ENCODE measurements at places on chromosomes 4 and X.

DNA sequence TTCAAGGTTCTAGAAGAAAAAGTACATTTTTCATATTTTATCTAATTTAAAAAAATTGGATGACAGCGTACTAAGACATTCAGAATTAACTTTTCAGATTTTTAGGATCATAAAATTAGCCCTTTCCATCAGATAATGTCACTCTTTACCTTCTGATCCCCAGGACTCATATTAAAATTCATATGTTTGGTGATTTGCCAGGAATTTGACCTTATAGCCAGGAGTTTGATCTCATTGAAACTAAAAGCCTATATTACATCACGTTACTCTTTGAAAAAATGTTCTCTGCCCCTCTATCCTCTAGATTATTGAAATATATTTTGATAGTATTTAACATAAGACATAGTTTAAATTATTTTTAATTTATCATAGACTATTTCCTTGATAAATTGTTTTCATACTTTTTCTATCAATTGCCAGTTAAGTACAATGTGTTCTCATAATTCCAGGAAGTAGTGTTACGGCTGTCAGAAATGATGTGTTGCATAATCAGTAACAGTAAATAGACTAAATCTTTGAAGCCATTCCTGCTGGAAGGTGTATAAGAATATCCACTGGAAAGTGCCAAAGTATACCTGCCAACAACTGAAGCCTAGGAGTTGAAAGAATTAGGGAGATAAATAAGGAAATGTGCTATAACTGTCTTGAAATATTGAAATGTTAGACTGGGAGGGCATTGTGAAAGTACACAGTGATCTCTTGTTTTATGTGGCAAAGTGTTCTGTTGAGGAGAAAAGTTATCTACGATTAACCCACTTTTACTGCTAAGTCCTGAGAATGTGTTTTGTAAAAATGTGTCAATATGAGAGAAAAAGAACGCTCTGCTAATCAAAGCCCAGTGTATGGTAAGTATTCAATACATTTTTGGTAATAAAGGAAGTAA, 32.9 kb upstream of the PDGFC start:
- no peak for DNase-seq

DNA sequence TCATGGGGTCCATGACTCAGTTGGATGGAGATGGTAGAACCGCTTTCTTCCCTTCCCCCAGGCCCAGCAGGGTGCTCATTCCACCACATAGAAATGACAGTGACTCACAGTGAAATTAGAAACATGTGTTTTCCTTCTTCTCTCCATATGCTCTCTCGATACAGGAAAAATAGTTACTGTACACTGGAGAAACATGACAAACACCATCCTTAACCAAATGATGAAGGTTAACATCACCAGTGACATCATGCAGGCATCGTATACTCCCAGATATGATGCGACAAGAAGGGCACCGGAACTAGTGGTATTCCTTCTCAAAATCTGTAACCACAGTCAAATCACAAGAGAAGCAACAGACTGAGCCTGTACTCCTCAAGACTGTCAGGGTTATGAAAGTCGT, 11.7 kb upstream of the RAB40A start:
- DNase-seq, result peak; percentile 92

GRCh38 chr4:3364634-3365314, 72.0 kb downstream of the RGS12 start:
- DNase-seq, result no peak

DNA sequence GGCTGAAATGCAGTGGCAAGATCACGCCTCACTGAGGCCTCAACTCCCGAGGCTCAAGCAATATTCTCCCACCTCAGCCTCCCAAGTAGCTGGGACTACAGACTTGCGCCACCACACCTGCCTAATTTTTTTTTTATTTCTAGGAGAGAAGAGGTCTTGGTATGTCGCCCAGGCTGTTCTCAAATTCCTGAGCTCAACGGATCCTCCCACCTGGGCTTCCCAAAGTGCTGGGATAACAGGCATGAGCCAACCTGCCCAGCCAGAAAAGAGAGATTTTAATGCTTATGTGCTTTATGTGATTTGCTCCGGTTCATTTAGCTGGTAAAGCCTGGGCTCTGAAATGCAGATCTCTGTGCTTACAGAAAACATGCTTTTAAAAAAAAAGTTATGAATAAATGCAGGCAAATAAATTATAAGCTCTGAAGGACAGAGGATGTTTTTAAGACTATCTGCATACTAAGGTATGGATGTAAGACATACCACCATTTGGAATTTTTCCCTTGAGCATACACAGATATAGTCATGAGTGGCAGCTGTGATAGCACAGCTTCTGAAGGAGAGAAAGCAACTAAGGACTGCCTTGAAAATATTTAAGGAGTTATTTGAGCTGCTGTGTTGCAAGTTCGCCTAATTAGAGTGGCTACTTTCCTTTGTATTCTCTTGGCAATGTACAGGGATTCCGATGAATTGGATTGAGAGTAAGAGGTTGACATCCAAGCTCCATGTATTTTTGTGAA, 13.8 kb downstream of the GUCY1B1 start:
- no peak for DNase-seq

GRCh38 chrX:55007656-55008055, 7.5 kb downstream of the APEX2 start:
- DNase-seq, result peak; percentile 63

DNA sequence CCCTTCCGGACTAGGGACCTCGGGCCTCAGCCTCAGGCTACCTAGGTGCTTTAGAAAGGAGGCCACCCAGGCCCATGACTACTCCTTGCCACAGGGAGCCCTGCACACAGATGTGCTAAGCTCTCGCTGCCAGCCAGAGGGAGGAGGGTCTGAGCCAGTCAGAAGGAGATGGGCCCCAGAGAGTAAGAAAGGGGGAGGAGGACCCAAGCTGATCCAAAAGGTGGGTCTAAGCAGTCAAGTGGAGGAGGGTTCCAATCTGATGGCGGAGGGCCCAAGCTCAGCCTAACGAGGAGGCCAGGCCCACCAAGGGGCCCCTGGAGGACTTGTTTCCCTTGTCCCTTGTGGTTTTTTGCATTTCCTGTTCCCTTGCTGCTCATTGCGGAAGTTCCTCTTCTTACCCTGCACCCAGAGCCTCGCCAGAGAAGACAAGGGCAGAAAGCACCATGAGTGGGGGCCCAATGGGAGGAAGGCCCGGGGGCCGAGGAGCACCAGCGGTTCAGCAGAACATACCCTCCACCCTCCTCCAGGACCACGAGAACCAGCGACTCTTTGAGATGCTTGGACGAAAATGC, at the start of gene WAS:
WAS (plus strand) TSS at position 389 of the 572 bp plus-strand sequence; CDS start at position 444, 55 bp downstream.
- DNase-seq, result no peak

- DNase-seq, result no peak
These were observed 225.9 kb upstream of the CASK start for GRCh38 chrX:42149281-42149680.

DNA sequence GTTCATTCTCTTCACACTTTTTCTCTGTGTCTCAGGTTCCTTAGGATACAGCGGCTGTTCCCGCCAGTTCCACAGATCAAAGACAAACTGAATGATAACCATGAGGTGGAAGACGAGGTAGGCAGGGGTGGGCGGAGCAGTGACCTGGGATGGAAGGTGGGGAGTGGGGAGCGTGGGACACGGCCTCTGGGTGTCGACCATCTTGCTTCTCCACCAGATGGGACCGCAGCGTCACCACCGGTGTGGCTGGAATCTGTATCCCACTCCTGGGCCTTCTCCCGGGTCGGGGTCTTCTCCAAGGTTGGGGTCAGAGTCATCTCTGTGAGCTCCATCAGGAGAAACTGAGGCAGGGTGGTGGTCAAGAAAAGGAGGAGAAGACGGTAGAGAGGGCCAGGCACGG, 31.2 kb upstream of the IL3RA start:
- no peak for DNase-seq

DNA sequence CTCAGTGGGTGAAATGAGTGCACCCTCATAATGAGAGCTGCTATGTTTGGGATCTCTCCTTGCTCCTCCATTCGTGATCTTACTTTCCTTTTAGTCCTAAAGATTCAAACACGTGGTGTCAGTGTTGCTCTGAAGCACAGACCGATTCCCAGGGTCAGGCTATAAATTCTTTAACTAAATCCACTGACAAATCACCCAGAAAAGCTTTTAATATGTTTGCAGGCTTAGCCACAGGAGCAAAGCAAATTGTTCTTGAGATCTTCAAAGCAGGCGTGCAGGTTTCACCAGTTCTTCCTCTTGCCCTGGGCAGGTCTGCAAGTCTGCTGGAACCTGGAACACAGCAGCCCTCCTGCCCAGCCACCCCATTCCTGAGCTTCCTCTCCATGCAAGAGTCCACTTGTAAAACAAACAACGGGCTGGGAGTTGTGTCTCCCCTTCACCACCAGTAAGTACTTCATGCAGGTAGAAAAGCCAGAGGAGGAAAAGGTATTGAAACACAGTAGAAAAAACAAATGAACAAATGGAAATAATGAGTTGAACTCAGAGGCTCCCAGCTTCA, 70.1 kb upstream of the ENPP6 start:
- DNase-seq, result peak; percentile 68

- no peak for DNase-seq
These were observed 85.3 kb upstream of the POU3F4 start for GRCh38 chrX:83422836-83423235.

GRCh38 chr4:73620115-73620792, at the start of gene RASSF6:
TSS of gene RASSF6 (minus strand) at chr4:73620436. CDS start at chr4:73611795, 8,641 bp downstream.
- DNase-seq, result no peak

GRCh38 chr4:151418856-151419255, 9.9 kb downstream of the FHIP1A start:
- no peak for DNase-seq

DNA sequence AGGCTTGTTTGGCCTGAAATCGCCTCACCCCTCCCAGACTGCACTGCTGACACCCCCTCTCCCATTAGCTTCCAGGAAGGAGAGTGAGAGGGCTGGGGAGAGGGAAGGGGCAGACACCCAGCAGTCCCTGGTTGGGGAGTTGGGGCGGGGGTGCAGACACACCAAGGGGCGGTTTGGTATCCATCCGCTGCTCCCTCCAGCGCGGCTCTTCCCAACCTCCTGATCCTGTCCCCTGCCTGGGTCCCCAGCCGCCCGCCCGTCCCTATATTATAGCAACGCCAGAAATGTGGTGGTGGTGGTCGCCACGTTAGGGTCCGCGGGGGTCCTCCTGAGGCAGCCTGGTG, 24.9 kb downstream of the GPRASP3 start:
- DNase-seq, result no peak

DNA sequence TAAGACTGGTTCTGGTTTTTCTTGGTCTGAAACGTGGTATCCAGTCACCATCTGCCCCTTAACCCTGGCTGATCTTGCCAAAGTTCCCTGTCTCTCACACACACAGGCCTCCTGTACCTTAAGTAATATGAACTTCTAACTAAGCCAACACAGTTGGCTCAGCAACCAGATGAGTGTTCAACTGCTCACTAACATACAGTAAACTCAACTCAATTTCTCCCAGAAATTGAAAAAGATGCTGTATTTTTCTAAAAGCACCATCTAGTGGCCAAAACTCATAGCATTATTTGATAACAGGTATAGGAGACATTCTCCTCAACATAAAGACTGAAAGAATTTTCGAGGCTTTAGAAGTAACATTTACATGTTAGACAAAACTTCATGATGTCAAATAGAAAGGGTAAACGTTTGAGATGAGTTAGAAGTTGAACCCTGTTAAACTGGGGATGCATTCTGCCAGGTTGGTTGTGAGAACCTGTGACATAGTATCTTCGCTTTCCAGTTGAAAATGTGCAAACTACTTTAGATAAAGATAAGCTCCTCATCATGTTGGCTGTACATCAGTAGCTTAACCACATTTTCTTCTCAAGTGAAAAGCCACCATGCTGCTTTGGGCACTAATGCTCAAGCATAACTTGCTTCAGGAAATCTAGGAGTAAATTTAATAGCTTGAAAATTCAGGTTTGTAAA, 31.2 kb downstream of the CCNI start:
- peak; percentile 80 for DNase-seq

GRCh38 chrX:38861489-38861888, 60.2 kb downstream of the MID1IP1 start:
- peak; percentile 15 for DNase-seq

DNA sequence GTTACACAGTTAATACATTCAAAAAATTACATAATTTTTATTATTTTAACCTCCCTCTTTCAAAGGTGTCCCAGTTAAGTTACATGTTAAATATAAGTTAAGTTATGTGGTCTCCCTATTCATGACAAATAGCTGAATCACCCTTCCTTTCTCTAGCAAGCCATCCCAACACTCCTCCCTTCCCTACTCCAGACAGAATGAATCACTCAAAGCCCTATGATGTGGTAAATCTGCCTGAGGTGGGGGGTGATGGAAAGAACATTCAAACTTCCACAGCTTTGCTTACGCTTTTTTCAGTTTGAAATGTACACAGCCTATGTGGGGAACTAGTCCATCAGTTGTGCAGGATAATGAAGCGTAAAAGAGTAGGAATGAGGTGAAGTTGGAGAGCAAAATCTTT, 90.2 kb downstream of the CXCL13 start:
- DNase-seq, result peak; percentile 97

- no peak for DNase-seq
These were observed 26.4 kb downstream of the GPM6B start for GRCh38 chrX:13790206-13791131.

DNA sequence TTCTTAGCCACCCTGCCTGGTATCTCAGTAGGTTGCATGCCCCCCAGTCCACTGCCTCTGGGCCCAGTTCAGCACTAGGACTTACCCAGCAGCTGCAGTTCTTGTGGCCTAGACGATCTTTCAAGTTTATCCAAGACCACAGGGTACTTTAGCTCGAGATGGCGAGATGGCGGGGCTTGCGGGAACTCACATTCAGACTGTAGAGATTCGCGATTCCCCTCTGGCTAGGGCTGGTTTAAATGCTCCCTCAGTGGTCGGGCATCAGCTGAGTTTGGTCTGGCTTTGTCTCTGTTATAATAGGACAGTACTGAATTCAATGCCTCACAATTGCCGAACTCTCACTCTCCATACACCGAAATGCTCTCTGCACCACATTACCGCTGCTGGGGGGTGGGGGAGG, 18.4 kb upstream of the RFC1 start:
- DNase-seq, result no peak

DNA sequence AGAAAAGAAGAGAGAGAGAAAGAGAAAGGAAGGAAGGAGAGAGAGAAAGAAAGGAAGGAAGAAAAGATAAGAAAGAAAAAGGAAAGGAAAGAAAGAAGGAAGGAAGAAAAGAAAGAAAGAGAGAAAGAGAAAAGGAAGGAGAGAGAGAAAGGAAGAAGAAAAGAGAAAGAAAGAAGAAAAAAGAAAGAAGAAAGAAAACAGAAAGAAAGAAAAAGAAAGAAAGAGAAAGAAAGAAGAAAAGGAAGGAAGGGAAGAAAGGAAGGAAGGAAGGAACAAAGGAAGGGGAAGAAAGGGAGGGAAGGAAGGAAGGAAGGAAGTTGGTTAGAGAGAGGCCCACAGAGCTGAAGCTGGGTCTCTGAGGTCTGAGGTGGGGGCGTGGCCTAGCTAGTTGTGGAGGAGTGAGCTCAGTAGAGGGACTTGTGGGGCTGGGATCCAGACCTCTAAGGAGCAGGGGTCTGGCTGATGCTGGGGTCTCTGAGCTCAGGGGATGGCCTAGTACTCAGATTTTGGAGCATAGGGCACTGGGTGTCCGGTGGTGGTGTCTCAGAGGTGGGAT, 27.1 kb upstream of the PDZD4 start:
- DNase-seq, result no peak

DNA sequence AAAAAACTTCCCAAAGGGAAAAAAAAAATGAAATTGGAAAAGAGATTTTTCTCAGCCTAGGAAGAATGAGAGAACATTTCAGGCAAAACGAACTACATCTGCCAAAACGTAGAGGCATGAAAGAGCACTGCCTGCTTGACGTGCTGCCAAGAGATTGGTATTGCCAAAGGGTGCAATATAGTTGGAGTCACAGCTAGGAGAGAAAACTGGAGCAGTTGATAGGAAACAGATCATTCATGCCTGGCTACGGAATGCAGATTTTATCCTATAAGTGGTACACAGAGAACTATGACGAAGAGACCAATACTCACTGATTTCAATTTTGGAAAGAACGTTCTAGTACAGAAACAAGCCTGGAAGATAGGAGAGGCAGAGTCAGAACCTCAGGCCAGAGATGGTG, 68.4 kb upstream of the IQCM start:
- no peak for DNase-seq

All from IMR-90 (cell line).